AG08396 (cell line): ENCODE measurements at places on chromosomes 3 and 15.
A peak's percentile ranks its signal among the peaks of the same experiment; 100 is the strongest.

DNA sequence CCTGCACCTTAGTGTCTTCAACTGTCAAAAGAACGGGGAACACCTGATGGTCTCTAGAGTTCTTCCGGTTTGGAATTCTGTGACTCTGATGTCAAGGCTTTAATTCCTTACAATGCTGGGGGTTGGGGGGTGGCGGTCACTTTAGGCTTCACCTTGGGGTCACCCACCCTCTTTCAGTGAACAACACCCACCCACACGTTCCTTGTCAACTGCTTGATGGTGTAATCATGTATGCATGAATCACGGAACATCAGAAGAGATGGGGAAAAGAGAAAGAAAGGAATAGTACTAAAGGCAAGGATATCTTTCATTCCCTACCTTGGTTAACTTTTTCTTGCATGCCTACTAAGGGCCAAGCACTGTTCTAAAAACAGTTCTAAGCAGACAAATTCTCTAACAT lies 7.3 kb upstream of the UBE2E1 start:
- DNase-seq: no peak

DNA sequence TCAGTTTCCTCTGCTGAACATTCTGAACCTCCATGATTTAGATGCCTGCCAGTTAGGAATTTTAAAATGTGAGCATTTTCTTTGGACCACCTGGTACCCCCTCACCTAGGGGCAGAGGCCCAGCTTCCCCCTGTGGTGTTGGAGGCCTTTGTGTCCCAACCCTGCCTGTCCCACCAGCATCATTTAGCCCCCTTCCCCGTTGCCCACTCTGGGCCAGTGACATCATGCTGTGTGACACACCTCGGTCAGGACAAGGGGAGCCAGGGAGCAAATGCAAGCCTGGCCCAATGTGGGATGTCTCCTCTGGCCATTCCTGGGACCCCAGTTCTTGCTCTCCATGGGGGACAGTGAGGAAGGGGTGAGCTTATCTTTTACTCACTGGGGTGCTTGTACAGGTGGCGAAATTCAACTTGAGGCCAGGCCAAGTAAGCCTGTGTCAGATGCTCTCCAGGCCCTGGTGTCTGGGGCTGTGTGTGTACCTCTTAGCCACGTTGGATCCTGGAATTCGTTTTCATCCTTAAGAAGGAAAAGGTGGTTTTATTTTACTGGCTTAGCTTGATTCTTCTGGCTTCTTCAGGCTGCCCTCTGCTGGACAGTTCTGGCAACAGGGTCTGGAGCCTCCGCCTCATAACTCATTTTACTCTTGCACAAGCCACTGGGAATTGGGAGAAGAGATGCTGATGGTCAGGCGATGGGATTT lies 49.7 kb upstream of the MYZAP start:
- DNase-seq: peak; percentile 73

DNA sequence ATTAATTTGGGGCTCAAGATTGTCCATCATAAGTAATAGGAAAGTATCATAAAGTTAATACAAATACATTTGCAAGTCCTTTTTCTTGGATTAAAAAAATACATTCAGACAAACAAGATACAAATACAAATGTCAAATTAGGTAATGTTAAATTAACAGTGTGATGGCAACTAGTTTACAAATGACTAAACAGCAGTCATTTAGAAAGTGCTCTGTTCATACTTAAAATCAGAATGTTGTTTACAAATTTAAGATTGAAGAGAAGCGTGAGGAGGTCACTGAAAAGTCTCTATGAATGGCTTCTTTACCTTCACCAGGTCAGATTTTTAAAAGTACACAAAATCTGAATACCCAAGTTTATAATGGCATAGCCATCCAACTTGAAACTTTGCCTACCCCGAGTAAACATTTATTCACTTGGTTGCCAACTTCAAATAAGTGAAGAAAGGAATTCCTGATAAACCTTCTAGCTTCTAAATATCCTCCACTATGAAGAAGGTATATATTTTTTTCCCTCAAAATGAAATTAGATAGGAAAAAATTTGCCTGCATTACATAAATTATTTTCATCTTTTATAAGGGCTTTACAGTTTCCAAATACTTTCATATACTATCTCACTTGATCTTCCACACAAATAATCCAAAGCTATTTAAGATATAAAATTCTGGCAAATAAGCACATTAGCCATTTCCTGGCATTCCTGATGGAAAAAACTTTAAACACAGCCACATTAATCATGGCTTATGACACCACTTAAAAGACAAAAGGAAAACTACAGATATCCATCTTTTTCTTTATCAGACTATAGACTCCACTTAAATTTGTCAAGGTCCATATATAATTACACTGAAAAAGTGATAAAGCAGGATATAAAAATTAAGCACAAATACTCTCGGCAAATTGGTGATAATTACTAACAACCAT lies 11.5 kb upstream of the NEK10 start:
- no peak for DNase-seq

DNA sequence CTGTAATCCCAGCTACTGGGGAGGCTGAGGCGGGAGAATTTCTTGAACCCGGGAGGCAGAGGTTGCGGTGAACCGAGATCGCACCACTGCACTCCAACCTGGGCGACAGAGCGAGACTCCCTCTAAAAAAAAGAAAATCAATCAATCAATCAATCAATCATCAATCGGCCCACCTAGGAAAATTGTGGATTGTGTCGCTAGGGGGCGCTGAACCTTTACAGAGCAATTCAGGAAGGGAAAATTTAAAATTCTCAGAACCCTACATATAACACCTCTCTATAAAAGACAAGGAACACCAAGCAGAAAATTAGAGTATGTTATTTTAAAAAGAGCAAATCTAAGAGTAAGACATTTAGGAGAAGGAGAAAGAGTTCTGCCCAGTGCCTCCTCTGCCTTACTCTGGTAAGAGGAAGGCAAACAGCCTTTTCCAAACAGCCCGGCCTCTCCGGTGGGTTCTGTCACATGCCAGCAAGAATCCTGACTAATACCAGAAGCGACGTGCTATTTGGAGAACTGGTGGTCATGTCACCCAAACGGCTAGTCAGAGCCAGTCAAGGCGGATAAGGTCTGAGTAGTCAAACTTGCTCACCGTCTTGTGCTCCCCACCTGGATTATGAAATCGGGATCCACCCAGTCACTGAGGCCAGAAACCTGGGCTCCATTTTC lies 22.3 kb upstream of the SMCO1 start:
- peak; percentile 36 for DNase-seq

- DNase-seq: no peak
These were observed 182.0 kb downstream of the KLF13 start for GRCh38 chr15:31508656-31509055.

- peak; percentile 93 for DNase-seq
These were observed 57.5 kb upstream of the LMCD1 start for GRCh38 chr3:8443829-8444791.

DNA sequence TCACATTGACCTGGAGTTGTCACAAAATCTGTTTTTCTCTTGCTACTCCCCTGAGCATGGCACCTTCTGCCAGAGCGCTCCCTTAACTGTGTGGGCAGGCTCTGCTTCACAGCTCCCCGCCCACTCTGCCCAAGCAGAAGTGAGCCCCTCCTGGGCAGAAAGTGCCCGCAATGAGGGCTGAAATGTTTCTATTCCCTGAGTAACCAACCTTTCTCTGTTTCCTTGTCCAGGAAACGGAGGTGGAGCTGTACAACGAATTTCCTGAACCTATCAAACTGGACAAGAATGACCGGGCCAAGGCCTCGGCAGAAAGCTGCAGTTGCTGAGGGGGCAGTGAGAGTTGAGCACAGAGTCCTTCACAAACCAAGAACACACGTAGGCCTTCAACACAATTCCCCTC lies 66.3 kb upstream of the ACAD9 start:
- DNase-seq: no peak

- no peak for DNase-seq
These were observed 29.3 kb upstream of the ABHD2 start for GRCh38 chr15:89058876-89059405.

GRCh38 chr3:146914409-146914808 lies 309.3 kb upstream of the PLSCR5 start:
- DNase-seq: no peak

- DNase-seq: no peak
These were observed 290.7 kb upstream of the MDFIC2 start for GRCh38 chr3:70603103-70603502.

DNA sequence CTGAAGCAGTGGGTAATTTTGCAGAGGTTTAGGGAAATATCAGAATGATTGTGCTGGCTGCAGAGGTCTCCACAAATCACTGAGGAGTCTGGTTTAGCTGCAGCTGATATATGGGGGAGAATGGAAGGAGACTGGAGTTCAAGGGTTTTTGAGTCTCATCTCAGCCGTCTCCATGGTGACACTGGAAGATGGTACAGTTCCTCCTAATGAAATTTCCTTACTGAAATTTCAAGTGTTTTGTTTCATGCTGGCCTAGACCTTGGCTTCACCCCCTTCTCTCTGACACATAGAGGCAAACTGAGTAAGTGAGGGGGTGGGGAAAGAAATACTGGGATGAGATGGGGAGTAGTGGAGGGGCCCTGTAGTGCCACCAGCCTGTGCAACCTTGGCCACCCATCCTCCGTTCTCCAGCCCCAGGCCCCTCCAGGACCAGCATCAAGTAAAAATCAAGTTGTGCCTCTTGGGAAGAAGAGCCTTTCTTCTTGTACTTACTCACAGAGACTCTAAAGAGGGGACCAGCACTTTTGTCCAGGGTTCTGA lies 17.8 kb upstream of the MORF4L1 start:
- DNase-seq: no peak

GRCh38 chr3:160754371-160754854 lies 1.6 kb upstream of the PPM1L start:
- peak; percentile 52 for DNase-seq

- no peak for DNase-seq
These were observed 420.9 kb upstream of the NECTIN3 start for GRCh38 chr3:110650741-110651140.

DNA sequence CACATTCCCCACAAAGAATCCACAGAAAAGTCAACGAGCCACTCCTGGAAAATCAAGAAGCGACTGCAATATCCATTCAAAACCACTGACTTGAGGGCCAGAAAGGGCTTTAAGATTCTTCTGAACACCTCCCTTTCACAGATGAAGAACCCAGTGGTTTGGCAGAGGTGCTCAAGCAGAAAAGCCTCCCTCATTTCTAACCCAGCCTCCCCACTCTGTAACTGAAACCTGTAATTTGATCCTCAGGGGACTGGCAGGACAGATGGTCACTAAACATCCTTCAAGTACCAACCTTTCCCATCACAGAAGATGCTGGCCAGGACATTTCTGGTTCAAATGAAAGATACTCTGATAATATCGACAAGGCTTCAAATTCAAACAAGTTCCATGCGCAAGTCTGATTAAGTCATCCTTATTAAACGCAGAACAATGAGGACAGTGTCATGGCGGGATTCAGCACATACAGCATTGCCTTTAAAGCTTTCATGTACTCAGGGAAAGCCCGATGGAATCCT lies 5.5 kb downstream of the SEMA5B start:
- DNase-seq: no peak

DNA sequence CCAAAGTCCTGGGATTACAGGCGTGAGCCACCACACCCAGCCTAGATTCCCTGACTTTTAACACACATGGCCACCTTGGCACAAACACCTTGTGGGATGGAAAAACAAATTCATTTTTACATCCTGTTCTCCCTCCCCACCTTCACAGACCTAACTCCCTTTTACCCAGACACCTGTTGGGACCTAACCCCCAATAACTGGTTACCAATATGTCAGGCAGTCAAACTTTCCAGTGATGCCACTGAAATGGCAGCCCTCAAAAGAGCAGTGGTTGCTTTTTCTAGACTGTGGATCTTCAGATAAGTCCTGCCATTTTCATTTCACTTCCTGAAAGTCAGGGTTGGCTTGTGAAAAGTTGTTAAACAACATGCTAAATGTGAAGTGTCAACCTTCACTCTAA lies 34.9 kb downstream of the SIN3A start:
- no peak for DNase-seq

- DNase-seq: no peak
These were observed 6.6 kb upstream of the RHCG start for GRCh38 chr15:89502867-89503595.
